ENCODE measurements at places on chromosomes 16 and 17. TPM values are rescaled to one million over a fixed set of nuclear protein-coding genes. Genes with fewer than 3 reads are reported as not detected.

DNA sequence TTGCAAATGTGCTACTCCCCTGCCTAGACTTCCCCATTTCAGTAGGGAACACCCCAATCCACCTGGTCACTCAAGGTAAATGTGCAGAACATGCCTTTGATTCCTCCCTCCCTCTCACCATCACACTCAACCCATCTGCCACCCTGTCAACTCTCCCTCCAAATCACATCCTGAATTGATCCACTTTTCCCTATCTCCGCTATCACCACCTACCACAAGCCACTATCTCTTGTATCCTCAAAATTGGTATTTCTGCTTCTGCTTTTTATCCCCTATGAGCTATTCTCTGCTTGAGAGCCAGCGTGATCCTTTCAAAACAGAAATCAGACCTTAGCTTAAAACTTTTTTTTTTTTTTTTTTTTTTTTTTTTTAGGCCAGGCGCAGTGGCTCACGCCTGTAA lies 5.4 kb upstream of the NOL11 start:
- no peak for DNase-seq

GRCh38 chr16:52591471-52591870 lies 44.5 kb upstream of the TOX3 start:
- no peak for DNase-seq

DNA sequence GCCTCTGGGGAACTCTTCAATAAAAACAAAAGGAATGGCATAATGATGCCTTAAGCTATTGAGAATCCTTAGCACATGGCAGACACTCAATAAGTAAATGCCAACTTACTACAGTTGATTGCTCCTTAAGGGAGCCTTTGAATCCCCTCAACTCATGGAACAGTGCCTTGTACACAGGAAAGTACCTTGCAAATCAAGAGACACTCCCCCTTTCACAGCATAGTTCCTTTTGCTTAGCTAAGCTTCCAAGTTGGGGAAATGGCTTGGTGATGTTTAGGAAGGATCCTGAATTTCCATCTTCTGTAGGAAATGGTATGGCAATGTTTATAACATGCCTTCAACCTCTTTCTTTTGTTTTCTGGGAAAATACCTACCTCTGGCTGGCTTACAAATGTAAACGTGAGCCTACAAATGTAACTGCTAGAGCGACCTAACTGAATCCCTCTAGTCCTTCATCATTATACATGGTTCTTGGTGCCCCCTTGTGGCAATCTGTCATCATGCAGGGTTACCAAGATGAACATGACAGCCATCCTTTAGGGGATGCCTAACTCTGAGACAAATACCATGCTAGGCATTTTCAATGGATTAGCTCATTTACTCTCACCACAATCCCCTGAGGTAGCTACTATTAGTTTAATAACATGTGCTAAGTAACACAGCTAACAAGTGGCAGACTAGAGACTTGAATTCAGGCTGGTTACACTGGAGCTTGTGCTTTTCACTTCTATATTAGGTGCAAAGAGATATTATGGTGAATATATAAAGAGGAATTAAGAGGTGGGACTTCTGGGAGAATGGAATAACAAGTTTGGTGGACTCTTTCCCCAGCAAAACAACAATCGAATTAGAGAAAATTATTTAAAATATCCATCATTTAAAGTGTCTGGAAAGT lies 65.0 kb downstream of the MMD start:
- peak; percentile 68 for DNase-seq

ABCC12 gene
- 0.20 TPM for total RNA-seq

DNA sequence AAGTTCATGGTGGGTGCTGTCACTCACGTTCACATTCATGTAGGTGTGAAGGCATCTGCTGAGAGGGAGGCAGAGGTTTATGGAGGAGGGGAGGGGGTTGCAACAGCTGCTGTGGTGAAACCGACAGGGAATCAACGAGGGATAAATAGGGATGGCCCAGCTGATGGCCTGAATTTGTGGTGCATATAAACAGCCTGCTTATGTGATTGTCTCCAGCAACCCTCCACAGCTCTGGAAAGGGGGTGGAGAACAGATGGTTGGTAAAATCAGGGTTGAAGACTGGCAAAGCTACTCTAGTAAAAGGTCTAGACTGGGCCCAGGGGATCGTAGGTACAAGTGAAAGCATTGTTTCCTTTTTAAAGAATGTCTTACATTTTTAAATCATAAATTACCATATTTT lies 53.7 kb downstream of the IQCK start:
- DNase-seq: no peak

- no peak for DNase-seq
Observed at GRCh38 chr16:9677301-9677653, 505.0 kb downstream of the GRIN2A start.

PLA2G10 gene
- total RNA-seq: not detected

HSD17B2 gene
- total RNA-seq: not detected

DNA sequence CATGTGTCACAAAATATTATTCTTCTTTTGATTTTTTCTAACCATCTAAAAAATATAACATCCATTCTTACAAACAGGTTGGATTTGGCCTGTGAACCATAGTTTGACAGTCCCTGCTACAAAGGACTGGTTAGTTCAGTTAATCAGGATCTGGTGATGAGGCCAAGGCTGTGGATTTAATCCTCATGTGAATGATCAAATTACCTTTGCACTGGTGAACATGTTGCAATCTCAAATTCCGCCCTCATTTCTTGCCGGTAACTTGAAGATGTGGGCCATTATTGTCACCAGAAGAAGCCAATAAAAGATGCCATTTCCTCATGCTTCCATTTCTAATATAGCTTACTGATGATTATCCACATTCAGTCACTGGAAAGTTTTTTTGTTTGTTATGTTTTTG lies 35.3 kb upstream of the YPEL2 start:
- no peak for DNase-seq

MRTFB gene
- 34.2 TPM for total RNA-seq

DNA sequence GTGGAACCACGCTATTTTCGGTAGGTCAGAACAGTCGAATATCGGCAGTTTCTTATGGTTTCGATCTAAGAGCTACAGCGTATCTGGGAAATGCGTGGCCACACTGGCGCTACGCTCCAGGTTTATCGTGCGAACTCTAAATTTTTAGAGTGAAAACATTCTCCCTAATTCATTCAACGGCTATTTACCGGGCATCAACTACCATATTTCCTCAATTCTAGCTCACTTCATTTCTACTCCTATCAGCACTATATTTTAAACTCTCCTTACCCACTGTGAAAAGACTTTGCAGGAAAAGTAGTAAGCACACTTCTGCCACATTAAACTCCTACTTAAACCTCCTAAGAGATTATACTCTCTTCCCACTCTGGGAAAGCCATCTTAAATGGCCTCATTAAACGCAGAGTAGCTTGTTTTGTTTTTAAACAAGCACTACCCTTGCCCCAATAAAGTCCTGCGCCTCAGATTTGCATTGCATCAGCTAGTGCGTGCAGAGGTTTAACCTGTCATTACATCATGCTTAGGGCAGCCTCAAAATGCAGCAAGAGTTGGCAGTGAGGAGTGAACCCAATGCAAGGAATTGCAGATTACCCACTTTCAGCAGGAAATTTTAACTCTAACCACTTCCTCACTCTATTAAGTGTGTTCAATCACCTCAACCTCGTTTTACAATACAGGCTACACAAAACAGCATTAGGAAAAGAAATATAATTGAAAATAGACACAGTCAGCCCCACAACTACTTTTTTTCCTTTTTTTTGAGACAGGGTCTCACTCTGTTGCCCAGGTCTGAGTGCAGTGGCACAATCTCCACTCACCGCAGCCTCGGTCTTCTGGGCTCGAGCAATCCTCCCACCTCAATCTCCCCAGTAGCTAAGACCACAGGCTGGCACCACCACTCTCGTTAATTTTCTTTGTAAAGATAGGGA lies 18.8 kb downstream of the SIAH1 start:
- no peak for DNase-seq

GALR2 gene
- total RNA-seq: not detected

ZNF18 gene
- 4.3 TPM for total RNA-seq

CPNE7 gene
- total RNA-seq: not detected

DNA sequence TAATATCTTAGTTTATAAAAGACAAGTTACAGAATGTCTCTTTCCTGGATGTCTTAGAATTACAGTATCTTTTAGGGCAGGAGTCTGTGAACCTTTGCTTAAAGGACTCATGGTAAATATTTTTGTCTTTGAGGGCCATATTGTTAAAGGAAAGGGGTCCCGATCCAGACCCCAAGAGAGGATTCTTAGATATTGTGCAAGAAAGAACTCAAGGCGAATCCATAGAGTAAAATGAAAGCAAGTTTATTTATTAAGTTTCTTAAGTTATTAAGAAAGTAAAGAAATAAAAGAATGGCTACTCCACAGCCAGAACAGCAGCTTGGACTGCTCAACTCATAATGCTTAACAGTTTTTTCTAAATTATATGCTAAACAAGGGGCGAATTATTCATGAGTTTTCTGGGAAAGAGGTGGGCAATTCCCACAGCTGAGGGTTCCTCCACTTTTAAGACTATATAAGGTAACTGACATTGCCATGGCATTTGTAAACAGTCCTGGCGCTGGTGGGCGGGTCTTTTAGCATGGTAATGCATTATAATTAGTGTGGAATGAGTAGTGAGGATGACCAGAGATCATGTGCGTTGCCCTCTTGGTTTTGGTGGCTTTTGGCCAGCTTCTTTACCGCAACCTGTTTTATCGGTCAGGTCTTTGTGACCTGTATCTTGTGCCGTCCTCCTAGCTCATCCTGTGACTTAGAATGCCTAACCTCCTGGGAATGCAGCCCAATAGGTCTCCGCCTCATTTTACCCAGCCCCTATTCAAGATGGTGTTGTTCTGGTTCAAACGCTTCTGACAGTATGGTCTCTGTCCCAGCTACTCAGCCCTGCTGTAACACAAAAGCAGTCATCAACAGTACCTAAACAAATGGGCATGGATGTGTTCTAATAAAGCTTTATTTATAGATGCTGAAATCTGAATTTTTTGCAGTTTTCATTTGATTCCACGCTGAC lies 53.2 kb downstream of the BMERB1 start:
- no peak for DNase-seq

PRAC1 gene
- total RNA-seq: not detected

- no peak for DNase-seq
Observed at GRCh38 chr16:80015566-80015965, 415.0 kb upstream of the MAF start.

DNA sequence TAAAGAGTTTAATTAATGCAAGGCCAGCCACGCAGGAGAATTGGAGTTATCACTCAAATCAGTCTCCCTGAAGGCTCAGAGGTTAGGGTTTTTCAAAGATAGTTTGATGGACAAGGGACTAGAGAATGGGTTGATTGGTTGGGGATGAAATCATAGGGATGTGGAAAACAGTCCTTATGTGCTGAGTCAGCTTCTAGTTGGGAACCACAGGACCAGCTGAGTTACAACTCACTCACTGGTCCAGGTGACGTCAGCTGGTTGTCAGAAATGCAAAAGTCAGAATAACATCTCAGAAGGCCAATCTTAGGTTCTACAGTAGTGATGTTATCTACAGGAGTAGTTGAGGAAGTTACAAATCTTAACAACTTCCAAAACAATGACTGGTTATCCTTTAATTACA lies 47.6 kb downstream of the CPD start:
- DNase-seq: no peak

DNA sequence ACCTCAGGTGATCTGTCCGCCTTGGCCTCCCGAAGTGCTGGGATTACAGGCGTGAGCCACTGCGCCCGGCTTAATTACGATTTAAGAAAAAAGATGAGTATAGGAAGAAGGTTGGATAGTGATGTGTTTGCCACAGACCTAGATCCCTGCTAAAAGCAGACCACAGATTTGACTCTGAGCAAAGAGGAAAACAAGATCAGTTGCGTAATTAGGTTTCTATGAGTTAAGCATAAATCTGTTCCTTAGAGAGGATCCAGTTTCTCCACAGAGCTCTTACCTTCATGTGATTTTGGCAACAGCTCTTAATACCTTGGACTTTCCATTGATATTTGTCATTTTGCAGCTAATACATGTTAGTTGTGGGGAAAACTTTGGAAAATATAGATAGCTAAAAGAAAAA lies 31.1 kb downstream of the CDH1 start:
- DNase-seq: no peak

OR3A2 gene
- 0.28 TPM for total RNA-seq

GRCh38 chr17:17028059-17028877 lies 14.0 kb upstream of the MPRIP start:
- peak; percentile 59 for DNase-seq

- no peak for DNase-seq
Observed at GRCh38 chr17:7218166-7218565, 1.5 kb downstream of the DLG4 start.

GRCh38 chr17:55166506-55166905 lies 98.3 kb upstream of the HLF start:
- DNase-seq: no peak

CLDN9 gene
- total RNA-seq: 0.96 TPM

DNA sequence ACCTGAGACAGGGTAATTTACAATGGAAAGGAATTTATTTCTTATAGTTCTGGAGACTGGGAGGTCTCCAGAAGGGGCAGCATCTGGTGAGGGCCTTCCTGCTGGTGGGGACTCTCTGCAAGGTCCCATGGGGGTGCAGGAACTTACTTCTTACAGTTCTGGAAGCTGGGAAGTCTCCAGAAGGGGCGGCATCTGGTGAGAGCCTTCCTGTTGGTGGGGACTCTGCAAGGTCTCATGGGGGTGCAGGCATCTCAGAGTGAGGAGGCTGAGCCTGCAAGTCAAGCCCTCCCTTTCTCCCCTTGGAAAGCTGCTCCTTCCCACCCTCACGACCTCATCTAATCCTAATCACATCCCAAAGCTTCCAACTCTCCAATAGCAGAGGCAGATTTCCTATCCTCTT lies 157.4 kb downstream of the FOXL1 start:
- peak; percentile 16 for DNase-seq

GRCh38 chr17:39051001-39051585 lies 83.9 kb upstream of the FBXO47 start:
- DNase-seq: no peak

DNA sequence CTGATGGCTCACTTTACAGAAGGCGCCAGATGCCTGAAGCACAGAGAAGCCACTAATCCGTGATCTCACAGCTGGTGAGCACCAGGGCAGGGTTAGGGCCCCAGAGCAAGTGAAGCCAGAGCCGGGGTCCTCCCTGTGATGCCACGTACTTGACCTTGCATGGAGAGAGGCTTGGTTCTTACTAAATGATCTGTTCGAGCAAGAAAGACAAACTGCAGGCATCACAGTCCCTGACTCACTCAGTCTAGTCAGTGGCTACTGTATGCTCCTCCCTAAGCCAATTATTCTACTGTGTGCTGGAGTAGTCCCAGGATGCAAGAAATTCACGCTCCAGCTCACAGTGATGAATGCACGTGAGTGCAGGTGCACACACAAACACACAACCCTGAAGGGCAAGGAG lies 55.4 kb downstream of the SDK2 start:
- DNase-seq: no peak

All from heart right ventricle (tissue), 16 donors.